ENCODE measurements at places on chromosomes 1 and 21.

- no peak for DNase-seq
Measured at GRCh38 chr1:119623193-119623515, 24.9 kb downstream of the ZNF697 start.

DNA sequence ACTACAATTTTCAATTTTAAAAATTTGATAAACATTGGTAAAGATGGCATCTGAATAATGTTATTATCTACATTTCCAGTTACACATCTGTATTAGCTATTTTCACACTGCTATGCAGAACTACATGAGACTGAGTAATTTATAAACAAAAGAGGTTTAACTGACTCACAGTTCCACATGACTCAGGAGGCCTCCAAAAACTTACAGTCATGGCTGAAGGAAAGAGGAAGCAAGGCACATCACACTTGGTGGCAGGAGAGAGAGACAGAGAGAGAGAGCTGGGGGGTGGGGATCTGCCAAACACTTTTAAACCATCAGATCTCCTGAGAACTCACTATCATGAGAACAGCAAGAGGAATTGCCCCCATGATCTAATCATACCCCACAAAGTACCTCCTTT is 850.0 kb downstream of the LTN1 start:
- no peak for DNase-seq

- DNase-seq, result no peak
Measured at GRCh38 chr1:186781730-186782129, 47.0 kb upstream of the PLA2G4A start.

GRCh38 chr1:5405263-5405662 is 587.0 kb downstream of the NPHP4 start:
- DNase-seq, result no peak

DNA sequence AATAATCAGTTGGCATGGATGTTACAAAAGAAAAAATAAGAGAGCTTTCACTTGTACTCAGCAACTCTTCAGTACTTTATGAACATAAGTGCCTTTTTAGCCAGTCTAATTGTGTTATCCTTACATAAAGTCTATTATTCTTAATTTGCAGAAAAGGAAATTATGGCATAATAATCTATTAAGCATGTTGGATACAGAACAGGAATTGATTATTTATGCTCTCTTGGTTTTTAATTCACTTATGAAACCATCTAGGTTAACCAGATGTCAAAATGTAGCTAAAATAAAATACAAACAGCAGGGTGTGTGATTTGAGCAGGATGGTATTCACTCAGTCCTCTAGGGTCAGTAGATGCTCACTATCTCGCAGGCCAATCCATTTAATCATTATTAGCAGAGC is 79.7 kb downstream of the PLPPR5 start:
- no peak for DNase-seq

- DNase-seq, result no peak
Measured at GRCh38 chr21:39422527-39423241, 22.9 kb downstream of the LCA5L start.

DNA sequence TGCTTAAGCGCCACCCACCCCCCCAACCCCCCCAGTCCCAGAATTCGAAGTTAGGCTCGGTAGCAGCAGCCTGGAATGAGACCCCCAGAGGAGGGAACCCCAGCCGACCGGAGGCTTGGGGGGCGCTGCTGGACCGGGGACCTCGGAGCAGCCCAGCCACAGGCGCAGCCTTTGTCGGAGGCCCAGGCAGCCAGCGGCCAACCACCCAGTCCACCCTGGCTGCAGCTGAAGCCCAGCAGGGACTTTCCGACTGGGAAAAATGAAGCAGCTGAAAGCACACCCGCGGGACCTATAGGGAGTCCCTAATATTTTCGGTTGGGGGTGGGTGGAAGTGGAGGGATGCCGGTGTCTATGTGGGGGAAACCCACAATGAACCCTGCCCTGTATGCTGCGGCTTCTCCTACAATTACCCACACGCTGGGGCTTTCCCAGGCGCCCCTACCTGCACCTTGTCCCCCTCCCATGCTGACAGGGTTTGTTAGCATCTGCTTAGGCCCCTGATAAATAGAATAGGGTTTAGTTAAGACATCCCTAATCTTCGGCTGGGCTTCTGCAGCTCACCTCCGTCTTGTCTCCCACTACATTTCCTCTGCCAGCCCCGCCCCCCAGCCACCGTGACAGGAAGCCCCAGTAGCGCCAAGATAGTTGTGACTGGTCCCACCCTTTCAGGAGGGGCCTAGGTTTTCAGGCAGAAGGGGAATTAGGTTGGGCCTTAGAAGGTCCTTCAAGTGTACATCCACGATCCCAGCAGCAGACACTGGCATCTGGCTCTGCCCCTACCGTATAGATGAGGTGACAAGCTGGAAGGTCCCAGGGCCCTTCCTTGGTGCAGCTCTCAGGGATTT is 838 bp downstream of the CCDC28B start:
- peak; percentile 52 for DNase-seq

DNA sequence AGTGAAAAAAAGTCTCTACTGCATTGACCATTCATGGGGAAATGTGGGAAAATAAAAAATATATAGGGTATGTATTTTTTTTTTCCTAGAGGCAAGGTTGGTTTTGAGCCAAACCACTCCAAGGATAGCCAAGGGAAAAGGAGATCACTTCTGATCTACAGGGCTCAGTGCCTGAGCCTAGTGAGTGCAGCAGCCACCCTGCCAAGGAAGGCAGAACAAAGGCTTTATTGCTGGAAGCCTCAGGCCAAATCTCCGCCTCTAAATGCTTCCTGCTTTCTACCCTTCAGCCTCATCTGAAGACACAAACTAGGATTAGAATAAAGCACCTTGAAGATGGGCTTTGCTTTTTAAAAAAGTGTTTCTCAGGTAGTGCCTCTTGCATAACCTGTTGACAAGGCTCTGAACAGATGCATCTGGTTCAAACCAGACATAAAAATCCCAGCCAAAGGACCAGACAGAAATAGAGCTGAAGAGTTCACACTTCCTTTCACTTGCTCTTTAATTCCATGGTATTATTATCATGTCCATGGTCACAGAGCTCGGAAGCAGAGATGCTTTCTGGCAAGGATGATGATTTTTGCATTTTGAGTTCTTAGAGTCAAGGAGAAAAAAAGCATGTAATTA is 10.5 kb downstream of the C1orf115 start:
- DNase-seq, result no peak

- peak; percentile 72 for DNase-seq
Measured at GRCh38 chr1:206734499-206735142, 36.0 kb upstream of the IL19 start.

DNA sequence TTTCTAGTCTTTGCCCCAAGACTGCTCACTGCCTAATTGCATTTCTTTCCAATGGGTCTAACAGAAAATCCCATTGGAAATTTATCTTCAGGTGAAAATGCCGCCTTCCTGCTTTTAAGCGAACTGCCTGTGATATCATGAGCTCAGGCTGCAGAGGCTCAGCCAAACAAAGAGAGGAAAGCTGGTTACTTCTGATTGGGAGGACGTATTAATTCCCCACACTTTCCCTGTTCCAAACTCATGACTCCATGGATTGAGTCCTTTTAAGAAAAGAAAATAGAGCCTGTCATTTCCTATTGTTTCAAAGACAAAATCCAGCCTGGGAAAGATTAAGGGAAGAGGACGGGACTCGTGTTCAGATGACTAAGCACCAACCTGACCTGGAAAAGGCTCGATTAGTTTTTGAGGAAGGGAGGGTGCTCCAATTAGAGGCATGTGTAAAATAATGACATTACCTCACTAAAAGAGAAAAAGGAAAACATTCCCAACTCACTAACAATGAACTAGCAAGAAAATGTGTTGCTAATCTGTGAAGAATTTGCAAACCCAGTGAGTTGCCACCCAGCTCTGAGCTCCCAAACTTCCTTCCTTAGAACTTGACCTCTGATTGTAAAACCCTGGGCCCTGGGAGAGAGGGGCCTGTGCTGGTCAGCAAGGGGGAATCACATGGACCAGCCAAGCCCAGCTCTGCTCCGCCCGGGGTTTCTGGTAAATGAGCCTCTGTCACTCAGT is 61.2 kb downstream of the TCP10L start:
- DNase-seq, result no peak

GRCh38 chr1:156123356-156124196 is 9.1 kb downstream of the LMNA start:
- peak; percentile 58 for DNase-seq

DNA sequence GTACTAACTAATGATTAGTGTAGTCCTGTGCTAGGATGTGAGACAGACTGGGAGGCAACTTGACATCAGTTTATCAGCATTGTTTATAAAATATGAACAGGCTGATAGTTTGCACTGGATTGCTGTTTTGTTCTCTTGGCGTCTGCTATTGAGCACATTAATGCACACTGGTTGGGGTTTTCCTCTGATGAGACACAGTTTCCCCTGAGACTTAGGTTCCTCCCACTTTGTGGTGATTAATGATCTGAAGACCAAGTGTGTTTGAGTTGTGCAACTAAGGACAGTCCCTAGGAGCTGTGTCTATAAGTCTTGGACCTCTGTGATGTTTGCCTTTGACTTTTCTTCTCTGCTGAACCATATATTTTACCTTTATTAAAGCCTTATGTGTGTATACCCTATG is 1015.4 kb downstream of the AMY1C start:
- no peak for DNase-seq

GRCh38 chr1:211739671-211740411 is 64.4 kb upstream of the NEK2 start:
- no peak for DNase-seq

GRCh38 chr1:175443332-175443731 is 250.8 kb upstream of the KIAA0040 start:
- no peak for DNase-seq

- DNase-seq, result no peak
Measured at GRCh38 chr1:107690491-107690890, 274.5 kb downstream of the VAV3 start.

- DNase-seq, result no peak
Measured at GRCh38 chr1:3290915-3291314, 163.6 kb upstream of the ARHGEF16 start.

DNA sequence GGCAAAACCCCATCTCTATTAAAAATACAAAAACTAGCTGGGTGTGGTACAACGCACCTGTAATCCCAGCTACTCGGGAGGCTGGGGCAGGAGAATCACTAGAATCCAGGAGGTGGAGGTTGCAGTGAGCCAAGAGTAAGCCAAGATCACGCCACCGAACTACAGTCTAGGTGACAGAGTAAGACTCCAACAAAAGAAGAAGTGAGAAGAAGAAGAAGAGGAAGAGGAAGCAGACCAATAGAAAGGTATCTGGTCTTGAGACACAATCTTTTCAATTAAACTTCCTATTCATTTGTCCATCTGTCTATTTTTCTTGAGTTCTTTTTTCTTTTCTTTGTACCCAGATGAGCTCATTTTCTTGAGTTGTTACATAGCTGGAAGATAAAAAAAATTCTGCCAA is 55.7 kb upstream of the ACADM start:
- no peak for DNase-seq

DNA sequence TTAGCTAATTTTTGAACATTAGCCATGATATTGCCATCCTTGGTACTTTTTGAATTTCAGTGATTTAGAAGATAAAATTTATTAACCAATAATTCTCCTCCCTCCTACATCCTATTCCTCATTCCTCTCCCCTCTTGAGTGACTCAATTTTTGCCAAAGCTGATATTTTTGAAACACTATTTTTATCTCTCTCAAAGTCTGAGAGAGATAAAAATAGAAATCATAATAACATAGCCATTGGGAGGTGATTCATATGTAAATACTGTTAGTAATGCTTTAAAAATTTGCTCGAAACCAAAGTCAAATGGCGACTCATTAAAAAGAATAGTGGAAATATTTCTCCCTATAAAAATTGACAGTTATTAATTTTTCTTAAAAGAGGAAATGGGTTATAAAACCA is 97.4 kb downstream of the PATJ start:
- DNase-seq, result no peak

DNA sequence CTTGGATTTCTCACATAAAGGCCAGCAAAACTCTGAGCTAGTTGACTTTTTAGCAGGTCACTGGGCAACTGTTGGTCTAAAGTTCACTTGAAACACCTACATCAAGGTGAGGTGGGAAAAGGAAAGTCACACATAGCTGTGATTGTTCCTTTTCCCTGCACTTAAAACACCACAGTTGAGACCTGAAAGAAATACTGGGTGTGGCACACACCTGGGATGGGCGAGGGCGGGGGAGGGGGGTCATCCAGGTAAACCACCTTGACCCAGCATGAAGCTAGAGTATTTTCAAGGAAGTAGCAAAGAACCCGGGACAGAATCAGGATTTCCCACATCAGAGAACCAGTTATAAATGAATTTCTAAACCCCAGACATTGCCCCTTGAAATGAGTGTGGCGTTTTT is 26.4 kb downstream of the ZNF697 start:
- no peak for DNase-seq

- no peak for DNase-seq
Measured at GRCh38 chr1:39732730-39733129, 6.0 kb upstream of the PPIE start.

DNA sequence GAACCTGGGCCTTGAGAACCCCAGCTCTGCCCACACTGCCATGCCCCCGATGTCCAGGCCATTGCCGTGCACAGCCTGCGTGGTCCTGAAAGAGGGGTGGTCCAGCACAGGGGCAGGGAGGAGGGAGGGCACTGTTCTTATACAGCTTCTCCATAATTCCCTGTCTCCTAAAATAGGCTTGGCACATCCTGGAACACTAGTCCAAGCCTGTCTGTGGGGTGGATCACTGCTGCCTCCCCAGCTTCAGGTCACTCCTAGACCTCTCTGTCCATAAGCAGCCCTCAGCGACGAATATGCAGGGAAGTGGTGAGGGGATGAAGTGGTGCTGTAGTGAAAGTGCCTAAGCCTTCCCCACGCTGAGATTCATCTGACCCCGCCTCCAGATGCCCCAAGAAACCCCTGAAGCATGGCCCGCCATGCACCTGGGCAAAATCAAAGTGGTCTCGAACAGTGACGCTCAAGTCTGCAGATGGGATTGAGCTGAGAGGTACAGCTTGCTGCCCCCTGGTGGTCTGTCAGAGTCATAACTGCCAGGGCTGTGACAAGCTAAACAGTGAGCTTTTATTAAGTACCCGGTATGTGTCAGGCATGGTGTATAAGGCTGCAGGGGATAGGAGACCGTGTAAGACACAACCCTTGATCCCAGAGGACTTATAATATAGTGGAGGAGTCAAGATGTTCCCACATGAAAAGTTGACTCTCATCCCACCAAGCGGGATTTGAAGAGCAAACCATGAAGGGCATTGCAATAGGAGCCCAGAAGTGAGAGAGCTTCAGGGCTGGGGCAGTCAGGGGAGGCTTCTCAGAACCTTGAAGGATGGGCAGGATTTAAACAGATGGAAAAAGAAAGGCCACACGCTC is 66.6 kb downstream of the FAM163A start:
- DNase-seq, result peak; percentile 42

- no peak for DNase-seq
Measured at GRCh38 chr1:38872401-38873026, 634 bp downstream of the MYCBP start.
